ENCODE measurements at places on chromosomes 2 and 18.

GRCh38 chr18:46158499-46158898 is 54.3 kb downstream of the HAUS1 start:
- DNase-seq, result no peak

GRCh38 chr2:191783416-191783815 is 63.5 kb downstream of the CAVIN2 start:
- no peak for DNase-seq

DNA sequence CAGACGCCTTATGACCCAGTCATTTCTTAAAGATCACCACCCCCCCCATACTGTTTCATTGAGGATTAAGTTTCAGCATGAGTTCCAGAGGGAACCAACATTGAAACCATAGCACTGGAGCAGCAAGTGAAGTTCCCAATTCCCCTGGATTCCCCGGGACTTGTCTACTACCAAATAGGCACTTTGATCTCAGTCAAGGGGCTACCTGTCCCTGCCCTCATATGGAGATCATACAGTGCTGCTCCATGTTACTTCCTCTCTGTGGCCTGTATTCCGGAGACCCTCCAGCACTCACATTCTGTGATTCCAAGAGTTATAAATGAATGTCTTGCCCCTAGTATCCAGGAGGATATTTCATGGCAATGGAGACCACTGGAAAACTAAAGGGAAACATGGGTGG is 42.5 kb downstream of the RNF144A start:
- DNase-seq, result no peak

DNA sequence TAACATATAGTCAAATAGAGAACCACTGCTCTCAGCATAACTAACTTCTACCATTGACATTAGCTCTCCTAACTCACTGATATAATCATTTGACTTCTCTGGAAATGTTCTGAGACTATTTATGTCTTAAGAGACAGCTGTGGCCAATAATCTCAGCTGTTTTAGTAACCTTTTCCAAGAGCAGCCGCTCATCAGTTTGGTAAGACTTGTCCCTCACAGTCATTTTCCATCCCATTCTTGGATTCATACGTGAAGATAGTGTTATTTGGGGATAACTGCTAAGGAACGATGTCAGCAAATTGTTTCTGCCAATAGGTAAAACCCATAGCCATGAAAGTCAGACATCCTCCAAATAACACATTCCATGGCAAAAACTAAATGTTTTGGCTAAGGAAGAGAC is 127.8 kb downstream of the LNPK start:
- no peak for DNase-seq

DNA sequence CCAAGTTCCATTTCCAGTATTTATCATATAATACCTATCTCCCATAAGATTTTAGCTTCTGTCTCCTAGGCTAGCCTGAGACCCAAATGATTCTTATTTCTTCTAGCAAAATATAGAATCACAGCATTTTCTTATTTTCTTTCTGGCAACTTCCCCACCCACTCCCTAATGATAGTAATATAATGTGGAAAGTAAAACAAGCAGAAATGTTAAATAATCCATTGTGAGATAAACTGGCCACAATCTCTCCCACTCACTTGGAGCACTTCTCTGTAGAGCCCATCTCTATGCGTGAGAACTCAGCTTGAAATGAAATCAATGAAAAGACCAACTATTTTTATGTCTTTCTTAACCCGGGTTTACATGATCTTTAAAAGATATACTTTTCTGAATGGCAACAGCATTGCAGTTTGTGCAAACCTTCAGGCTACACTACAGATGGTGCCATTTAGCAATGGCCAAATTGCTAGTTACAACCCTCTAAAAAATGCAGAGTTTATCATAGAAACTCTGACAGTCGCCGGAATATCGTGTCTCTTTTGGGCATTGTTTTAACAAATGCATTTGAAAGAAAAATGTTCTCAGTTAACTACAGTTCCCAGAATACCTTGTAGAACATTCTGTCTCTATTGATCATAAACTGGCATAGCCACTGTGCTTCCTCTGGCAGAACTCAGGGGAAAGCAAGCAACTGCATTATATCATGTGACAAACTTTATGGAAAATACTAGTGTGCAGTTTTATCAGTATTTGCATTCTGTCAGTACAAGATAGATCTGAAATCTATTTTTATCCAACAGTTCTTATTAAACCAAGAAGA is 1407.4 kb upstream of the ZEB2 start:
- DNase-seq, result no peak

GRCh38 chr2:193703411-193703810 is 1508.7 kb upstream of the TMEFF2 start:
- no peak for DNase-seq

- no peak for DNase-seq
Measured at GRCh38 chr2:64501946-64502345, 22.2 kb upstream of the AFTPH start.

GRCh38 chr2:215537611-215538010 is 101.7 kb upstream of the FN1 start:
- no peak for DNase-seq

DNA sequence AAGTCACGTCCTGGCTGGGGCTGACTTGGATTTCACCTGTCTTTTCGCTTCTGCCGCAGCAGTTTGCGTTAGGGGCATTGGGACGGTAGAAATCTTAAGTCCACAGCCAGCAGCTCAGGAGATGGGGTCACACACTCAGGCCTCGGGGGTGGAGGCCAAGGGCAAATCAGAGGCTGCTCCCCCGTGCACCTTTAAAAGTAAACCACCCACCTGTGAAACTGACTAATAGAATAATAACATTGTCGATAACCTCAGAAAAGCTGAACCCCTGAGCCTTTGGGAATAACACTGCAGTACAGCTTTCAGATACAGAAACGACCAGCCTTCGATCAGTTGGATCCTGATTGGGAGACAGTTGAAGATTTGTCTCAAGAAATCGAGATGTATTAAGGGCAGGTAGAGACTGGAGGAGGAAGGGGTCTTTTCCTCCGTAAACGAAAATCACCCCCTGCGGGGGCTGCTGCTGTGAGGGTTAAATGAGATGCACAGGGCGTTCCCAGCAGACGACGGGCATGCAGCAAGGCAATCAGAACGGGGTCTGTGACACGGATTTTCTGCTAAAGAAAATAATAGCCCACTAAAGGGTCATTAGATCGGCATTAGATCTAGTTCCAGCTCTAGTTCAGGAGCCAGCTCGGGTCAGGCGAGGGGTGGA is 16.4 kb upstream of the NFATC1 start:
- no peak for DNase-seq

- DNase-seq, result no peak
Measured at GRCh38 chr18:75779910-75780309, 352.4 kb upstream of the SMIM21 start.

DNA sequence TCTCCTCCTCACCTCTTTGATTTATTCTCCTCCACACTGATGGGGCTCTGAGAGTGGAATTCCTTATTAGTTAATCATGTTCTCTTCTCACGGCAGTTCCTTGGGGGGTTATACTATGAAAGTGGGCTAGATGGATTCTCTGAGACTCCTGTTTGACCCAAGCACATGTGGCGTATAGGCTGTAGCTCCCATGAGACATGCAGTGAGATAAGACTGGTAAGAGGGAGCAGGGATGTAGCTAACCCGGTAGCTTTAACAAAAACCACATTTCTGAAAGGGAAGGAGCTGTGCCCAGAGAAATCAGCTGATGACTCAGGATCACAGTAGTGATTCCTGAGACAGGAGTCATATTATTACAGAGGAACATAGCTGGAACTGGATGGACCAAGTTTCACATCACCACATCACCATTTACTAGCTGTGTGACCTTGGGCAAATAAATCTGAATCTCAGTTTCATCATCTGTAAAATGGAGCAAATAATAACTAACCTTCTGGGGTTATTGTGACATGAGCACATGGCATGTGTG is 82.9 kb downstream of the CRIM1 start:
- no peak for DNase-seq

DNA sequence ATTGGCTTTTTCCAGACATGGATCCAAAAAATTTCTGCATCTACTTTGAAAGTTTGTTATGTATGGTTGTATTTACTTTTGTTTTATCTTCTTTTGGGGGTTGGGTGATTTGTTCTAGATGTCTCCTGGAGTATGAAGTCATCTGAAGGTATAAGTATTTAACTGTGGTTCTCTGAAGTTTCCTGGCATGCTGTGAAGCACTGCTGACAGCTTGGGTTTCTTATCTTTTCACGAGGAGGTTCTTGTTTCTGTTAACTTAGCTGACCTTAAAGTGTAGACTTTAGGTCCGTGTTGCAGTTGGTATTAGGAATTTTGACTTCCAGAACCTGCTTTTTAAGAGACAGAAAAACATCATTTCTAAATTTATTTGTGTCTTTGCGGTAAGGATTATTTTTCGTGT is 15.9 kb downstream of the GLS start:
- no peak for DNase-seq

- DNase-seq, result no peak
Measured at GRCh38 chr18:32730620-32731091, 42.2 kb downstream of the KLHL14 start.

DNA sequence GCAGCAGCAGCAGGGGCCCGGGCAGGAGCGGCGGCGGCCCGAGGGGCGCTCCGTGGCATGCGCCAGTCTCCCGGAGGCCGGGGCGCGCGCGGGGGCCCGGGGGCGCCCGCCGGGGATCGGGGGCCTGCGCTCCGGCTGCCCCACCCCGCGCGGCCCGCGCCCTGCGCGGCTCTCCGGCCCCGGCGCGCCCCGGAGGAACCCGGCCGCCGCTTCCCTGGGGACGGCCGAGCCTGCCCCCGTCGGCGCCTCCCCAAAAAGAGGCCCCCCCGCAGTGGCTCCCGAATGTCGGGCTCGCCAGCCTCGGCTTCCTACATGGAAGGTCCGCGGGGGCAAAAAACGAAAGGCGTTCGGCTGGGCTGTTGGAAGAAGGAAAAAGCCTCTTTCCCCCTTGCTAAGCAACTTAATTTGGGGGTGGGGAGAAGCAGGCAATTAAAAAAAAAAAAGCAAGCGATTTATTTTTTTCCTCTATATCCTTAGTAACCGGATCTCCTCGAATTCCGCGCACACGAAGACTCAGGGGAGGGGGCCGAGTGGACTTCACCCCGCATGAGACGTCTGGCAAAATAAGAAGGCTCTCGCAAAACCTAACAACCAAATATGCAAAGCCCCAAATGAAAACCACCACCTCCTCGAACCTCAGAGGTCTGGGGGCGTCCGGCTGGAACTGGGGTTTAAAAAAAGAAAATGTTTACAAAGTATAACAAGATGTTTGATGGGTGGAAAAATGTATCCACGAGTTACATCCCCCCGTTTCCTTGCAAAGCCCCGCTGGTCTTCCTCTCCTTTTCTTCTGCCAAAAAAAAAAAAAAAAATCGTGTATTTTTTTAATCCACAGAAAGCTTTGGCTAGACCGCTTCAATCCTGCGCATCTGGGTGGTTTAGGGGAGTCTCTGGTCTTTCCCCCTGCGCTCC is at the start of gene SMAD7:
TSS of gene SMAD7 (minus strand) at position 430 of the 912 bp plus-strand sequence. CDS start 541 bp downstream, outside the sequence.
- DNase-seq, result no peak

- DNase-seq, result no peak
Measured at GRCh38 chr18:41905786-41906527, 49.1 kb upstream of the PIK3C3 start.

GRCh38 chr2:3476321-3476984 is 42.9 kb downstream of the ADI1 start:
- DNase-seq, result no peak

DNA sequence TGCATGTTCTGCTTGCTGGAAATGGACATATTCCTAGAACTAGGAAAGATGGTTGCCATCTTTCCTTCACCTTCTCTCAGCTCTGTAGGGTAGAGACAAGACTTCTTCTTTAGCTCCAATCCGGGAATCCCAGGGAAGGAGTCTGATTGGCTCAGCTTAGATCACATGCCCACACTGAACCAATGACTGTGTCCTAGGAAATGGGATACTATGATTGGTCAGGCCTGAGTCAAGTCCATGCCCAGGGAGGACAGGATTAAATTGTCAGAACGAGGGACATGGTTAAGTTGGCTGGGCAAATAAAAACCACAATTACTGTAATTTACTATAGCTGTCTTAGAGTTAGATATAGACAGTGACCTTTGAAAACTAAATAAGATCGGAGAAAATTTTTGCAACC is 31.4 kb downstream of the SEMA4F start:
- DNase-seq, result no peak

GRCh38 chr2:202378001-202378400 is 1.9 kb downstream of the BMPR2 start:
- no peak for DNase-seq

GRCh38 chr2:212089873-212090272 is 448.7 kb downstream of the ERBB4 start:
- DNase-seq, result no peak

DNA sequence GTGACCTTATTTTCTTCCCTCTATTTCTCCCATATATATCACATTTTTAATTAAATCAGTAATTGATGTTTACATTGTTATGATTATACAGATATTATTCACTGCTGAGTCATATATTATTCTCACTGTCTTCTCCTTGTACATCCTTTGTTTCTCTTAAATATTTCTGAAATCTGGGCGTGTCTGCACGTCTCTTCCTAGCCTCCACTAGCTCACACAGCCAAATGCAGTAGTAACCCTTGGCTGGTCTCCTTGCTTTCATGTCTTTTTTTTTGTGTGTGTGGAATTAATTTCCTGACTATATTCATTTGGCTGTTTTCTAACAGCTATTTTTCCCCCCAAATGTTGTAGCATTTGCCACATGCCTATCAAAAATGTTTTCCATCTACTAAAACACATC is 15.8 kb downstream of the CCNYL1 start:
- peak; percentile 57 for DNase-seq

DNA sequence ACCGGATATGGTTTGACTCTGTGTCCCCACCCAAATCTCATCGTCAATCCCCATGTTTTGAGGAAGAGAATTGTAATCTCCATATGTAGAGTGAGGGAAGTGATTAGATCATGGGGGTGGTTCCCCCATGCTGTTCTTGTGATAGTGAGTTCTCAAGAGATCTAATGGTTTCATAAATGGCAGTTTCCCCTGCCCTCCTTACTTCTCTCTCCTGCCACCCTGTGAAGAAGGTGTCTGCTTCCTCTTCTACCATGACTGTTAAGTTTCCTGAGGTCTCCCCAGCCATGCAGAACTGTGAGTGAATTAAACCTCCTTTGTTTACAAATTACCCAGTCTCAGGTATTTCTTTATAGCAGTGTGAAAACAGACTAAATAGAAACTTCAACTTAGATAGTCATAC is 69.5 kb downstream of the SESTD1 start:
- DNase-seq, result no peak

DNA sequence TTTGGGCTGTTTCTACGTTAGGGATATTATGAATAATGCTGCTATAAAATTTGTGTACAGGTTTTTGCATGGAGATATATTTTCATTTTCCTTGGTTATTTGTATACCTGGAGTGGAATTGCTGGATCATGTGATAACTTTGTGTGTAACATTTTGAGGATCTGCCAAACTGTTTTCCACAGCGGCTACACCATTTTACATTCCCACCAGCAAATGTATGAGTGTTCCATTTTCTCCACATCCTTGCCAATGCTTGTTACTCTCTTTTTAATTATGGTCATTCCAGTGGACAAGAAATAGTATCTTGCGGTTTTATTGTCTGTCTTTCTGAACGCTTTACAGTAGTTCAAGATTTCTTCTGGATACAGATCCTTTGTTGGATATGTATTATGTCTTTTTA is 13.6 kb downstream of the GORASP2 start:
- no peak for DNase-seq

Data from SW480 (cell line).